ENCODE measurements at places on chromosomes 12 and 14. TPM values are rescaled to one million over a fixed set of nuclear protein-coding genes. Genes with fewer than 3 reads are reported as not detected.

Gene LTB4R2
- total RNA-seq, result 12.2 TPM

Gene YLPM1
- total RNA-seq, result 46.5 TPM

Gene FOXG1
- not detected for total RNA-seq

Gene GALNT9
- total RNA-seq, result 1.2 TPM

- H3K4me1 ChIP-seq, result no peaks in the 10 kb centered on the region
- H3K27me3 ChIP-seq, result peaks cover 7% of the 10 kb centered on the region
- no peaks in the 10 kb centered on the region for H3K36me3 ChIP-seq
- no peak for DNase-seq
- H3K27ac ChIP-seq, result no peak overlapping the region
- H3K4me3 ChIP-seq, result no peak overlapping the region
Measured at GRCh38 chr14:23899788-23900187, 53.8 kb upstream of the DHRS4 start.

GRCh38 chr12:26572137-26572536 lies 260.9 kb downstream of the ITPR2 start:
- no peaks in the 10 kb centered on the region for H3K27me3 ChIP-seq
- no peak overlapping the region for H3K4me3 ChIP-seq
- no peak overlapping the region for H3K27ac ChIP-seq

GRCh38 chr14:95155045-95155444 lies 2.3 kb downstream of the DICER1 start:
- no peak for DNase-seq
- peaks cover 57% of the 10 kb centered on the region for H3K4me1 ChIP-seq
- H3K27me3 ChIP-seq, result no peaks in the 10 kb centered on the region
- peaks cover 8% of the 10 kb centered on the region for H3K36me3 ChIP-seq

DNA sequence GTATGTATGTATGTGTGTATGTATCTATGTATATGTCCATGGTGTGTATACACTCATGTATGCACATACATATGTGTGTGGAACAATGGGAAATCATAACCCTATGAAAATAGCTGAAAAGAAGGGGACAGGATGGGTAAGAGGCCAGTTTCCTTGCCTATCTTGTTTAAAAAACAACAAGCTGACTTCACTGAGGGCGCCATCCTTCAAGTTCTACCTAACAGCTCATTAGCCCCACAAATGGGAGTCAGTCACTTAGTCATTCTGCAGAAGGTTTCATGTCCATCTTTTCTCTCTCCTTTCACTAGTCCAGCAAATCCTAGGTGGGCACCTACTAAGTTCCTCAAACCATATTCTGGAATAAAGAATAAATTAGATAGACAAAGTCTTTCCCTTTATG lies 14.7 kb downstream of the STON2 start:
- H3K4me3 ChIP-seq, result no peak overlapping the region
- H3K4me1 ChIP-seq, result no peaks in the 10 kb centered on the region
- H3K27me3 ChIP-seq, result peaks cover 4% of the 10 kb centered on the region
- H3K27ac ChIP-seq, result no peak overlapping the region
- no peak for DNase-seq

GRCh38 chr12:28506271-28506670 lies 316.0 kb downstream of the CCDC91 start:
- H3K36me3 ChIP-seq, result peaks cover 23% of the 10 kb centered on the region
- no peak overlapping the region for H3K4me3 ChIP-seq
- no peaks in the 10 kb centered on the region for H3K4me1 ChIP-seq
- no peak for DNase-seq
- no peaks in the 10 kb centered on the region for H3K27me3 ChIP-seq

All from activated naive CD4-positive, alpha-beta T cell treated with anti-CD3 and anti-CD28 coated beads for 36 hours (primary cell).